ENCODE measurements at places on chromosomes 4 and X.
A peak's percentile ranks its signal among the peaks of the same experiment; 100 is the strongest.

DNA sequence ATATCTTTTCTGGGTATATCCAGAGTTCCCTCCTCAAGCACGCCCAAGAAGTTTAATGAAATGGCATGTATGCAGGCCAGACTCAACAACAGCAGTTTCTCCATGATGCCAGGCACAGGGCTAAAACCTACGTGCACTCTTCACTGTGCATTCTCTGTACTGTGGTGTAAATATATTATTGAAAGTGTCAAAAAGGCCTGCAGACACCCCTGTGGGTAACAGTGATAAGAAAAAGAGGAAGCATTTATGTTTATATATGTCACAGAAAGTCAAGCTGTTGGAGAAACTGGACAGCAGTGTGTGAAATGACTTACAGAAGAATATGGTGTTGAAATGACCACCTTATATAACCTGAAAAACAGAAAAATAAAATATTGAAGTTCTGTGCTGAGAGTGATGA lies 29.6 kb upstream of the DCAF8L1 start:
- no peak for DNase-seq

DNA sequence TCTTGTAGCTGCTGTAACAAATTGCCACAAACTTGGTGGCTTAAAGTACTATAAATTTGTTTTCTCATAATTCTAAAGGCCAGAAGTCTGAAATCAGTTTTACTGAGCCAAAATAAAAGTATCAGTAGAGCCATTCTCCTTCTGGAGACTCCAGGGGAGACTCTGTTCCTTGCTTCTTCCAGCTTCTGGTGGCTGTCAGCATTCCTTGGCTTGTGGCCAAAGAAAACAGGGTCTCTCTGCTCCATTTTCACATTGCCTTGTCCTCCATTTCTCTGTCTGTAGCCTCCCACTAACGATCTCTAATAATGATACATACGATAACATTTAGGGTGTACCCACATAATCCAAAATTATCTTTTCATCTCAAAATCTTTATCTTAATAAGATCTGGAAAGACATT lies 200.4 kb downstream of the MAB21L2 start:
- no peak for DNase-seq

DNA sequence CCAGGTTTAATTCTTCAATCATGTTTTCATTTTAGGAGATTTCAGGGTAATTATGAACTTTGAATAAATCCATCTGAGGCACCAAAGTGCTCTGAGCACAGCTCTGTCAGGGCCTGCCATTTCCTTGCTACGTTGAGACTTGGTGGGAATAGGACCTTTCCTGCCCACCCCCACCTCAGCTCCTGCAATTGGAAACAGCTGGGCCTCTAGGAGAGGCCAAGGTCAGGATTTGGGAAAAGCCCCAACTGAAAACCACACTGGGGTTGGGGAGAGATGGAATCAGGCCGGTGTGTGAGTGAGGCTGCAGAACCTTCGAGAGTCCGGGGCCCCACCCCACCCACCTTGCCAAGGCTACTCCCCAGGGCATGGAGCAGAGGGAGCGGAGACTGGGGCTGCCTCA lies 212.7 kb upstream of the BCOR start:
- no peak for DNase-seq

GRCh38 chr4:56995525-56995924 lies 16.8 kb downstream of the POLR2B start:
- no peak for DNase-seq

DNA sequence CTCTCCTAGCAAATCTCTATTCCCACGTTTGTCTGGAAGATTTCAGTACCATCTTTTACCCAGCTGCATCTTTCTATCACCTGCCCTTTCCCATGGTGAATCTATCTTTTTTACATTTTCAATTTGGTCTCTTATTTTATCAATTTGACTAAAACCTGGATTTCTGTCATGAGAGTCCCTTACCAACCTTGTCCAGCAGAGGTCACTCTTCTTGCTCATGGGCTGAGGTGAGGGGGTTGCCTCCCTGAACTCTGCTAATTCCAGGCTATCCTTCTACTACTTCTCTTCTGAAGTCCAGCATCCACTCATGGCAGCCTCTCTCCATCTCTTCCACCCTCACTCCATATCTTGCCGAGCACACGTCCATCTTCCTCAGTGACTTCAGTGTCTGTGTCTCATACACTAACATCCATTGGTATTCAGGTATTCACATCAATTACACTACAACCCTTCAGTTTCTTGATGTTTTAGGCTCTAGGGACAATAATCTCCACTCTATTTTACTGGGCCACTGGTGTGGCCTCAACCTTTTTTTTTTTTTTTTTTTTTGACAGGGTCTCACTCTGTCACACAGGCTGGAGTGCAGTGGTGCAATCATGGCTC lies 17.8 kb upstream of the ZNF827 start:
- peak; percentile 53 for DNase-seq

DNA sequence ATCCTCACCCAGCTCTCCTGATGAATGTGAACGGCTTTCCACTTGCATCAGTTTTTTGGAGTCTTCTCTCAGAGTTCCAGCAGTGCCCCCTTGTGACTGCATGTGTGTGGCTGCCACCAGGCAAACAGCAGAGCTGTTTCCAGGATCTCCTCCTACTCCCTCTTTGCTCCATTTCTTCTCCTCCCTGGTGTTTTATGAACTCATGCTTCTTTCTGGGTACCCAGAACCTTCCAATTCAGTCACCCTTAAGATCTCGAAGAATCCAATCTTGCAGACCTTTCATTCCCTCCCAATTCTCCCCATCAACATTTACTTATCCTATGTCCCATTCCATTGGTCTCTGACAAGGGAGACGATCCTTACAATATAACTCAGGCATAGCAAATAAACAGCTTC lies 6.8 kb upstream of the TCEANC start:
- peak; percentile 66 for DNase-seq

DNA sequence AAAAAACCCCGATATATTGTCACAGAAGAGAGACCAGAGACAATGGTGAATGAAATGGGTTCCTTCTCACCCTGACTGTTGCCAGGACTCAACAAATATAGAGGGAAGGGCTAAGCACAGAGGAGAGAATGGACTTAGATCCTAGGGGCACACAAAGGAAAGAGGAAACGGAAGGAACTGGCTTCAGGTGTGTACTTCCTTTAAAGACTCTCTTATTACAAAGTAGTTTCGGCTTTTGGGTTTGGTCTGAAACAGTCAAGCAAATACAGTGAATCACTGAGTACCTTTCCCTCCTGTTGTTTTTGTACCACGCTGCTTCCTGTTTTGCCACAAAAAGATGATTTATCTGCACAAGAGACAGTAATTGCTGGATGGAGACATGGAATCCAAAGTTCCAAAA lies 46.1 kb upstream of the S100G start:
- DNase-seq: no peak

GRCh38 chrX:97685753-97686152 lies 802.0 kb downstream of the RPA4 start:
- peak; percentile 35 for DNase-seq

DNA sequence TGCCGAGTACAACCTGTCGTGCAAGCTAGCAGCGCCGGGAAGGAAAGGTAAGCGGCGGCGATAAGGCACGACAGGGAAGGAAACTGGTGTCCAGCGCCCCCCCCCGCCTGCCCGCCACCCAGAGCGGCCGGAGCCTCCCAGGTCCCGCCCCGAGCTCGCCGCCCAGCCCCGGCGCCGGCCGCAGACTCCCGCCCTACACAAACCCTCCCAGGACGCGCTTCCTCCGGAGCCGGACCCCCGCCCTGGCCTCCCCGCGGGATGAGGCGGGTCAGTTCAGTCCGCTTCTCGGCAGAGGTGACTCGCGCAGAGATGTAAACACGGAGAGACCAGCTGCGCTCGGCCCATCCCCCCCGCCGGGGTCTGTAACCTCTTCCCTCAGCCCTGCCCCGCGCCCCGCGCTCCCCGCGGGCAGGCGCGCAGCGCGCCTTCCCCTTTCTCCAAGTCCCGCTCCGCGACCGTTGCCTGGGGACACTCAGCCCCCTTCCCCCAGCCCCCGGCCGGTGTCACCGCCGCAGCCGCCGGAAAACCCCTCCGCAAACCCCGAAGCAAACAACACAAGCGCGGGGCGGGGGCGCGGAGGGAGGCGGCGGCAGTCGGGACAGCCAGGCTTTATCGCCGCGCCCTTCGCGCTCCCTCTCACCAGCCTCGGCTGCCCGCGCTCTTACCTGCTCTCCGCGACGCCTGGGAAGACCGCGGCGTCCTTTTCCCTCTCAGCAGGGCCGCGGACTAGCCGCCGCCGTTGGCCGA lies 543 bp downstream of the ELF2 start:
- peak; percentile 89 for DNase-seq

GRCh38 chr4:153276971-153277370 lies 67.5 kb upstream of the MND1 start:
- DNase-seq: no peak

DNA sequence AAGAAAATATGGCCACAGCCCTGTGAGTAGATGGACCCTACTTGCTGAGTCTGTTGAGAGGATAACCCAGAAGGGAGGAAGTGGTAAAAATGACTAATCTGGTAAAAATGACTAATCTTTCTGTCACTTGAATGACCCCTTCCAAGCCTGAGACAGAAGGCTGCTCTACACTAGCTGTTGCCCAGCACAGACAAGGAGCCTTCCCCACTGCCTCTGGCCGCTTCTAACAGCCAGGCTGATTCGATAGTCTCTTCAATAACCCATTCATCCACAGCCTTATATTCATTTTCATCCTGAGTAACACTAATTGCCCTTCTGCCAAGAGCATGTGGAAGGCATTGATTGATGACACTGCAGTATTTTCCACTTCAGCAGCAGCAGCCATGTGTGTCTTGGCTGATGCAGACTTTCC lies 18.4 kb downstream of the MAGEB17 start:
- DNase-seq: peak; percentile 43

DNA sequence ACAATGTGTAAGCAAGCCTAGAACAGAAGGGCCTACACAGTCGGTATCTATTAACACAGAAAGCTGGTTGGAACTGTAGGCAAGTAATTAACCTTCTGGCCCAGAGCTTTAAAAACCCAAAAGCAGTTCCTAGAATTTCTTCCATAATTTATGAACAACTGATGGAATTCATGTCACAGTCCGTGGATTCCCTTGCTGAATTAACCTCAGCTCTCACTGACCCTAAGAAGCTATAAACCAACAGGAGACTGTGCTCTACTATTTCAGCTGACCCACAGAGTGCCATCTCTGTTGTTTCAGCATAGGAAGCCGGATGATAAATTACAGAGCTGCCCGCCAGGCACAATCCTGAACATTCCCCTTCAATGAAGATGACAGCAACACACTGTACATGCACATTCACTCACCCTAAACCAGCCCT lies 157.3 kb downstream of the PRDM5 start:
- DNase-seq: no peak

DNA sequence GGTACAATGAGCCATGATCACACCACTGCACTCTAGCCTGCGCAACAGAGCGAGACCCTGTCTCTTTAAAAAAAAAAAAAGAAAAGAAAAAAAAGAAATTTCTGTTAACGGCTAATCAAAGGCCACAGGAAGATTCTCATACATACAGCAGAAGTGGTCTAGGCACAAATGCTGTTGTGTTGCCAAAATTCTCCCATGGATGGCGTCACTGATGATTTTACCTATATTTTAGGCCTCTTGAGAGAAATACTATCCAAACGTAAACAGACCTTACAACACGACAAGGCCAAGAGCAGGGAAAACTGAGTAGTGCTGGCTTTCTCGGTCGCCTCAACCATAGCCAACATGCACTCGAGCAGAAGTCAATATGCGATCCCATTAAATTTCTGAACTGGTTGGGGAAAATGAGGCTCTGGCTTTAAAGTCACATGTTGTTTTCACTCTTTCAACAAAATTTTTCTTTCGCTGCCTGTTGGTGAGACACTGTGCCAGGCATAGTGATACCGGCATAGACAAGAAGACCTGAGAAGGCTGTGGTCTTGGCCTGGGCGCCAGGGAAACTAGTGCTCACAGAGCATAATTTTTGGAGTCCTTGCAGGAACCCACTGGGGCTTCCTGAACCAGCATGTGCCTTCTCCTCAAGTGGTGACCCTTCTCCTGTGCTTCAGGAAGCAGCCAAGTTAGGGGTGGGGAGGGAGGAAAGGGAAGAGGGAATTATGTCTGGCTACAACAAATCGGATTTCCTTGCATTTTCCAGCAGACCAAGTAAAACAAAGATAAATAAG lies 20.6 kb downstream of the SH3KBP1 start:
- no peak for DNase-seq

- peak; percentile 56 for DNase-seq
These were observed 31.1 kb upstream of the DOCK11 start for GRCh38 chrX:118464501-118464900.

- DNase-seq: no peak
These were observed 98.9 kb upstream of the BLTP1 start for GRCh38 chr4:122053186-122053585.

GRCh38 chr4:147580396-147580795 lies 36.8 kb upstream of the TMEM184C start:
- peak; percentile 10 for DNase-seq

DNA sequence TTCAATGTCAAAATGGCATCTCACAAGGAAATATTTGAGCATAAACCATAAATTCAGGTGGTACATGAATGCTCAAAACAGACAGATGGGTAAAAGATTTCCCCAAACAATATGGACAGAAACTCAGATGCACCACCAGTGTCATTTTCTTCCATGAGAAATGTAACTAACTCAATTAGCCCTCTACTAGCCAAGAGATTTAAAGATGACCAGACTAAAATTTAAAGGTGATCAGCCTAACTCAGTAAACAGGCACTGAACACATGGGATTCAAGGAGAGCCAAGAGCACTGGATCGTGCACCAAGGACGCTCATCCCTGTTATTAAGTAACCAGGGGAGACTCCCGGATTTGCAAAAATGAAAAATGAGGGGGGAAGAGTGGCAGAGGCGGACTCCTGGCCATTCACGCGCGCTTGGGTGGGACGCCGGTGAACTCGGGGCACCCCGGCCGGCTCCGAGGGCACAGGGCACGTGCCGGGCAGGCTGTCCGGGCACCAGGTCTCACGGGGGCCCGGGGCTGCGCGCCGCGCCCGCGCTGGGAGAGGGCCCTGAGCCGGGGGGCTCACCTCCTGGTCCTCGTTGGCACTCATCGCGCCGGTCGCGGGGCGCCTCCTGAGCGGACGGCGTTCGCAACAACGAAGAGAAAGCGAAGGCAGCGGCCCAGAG lies 490 bp downstream of the RWDD4 start:
- DNase-seq: peak; percentile 30

GRCh38 chr4:89306486-89307177 lies 968 bp downstream of the GPRIN3 start:
- peak; percentile 46 for DNase-seq

- DNase-seq: no peak
These were observed 35.2 kb downstream of the KDM6A start for GRCh38 chrX:44908153-44908552.

GRCh38 chrX:64202808-64203325 lies 2.6 kb downstream of the AMER1 start:
- DNase-seq: no peak

DNA sequence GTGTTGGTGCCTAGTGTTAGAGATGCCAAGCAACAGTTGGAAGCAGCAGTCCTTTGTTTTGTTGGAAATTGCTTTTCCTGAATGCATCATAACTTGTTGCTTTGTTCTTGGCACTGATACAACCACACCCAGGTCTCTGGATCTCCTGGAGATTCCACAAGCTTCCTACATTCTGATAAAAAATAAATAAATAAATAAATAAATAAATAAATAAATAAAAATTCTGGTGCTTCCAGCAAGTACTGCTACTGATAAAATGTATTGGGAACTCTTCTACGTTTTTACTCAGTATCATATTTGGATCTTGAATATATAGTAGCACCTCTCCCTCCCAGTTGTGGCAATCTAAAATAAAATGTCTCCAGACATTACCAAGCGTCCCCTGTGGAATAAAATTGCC lies 62.7 kb upstream of the GRID2 start:
- DNase-seq: no peak
